RWPE1 (cell line): ENCODE measurements at places on chromosomes 16 and 17.

GRCh38 chr17:77281122-77281903, 140.5 kb downstream of the SEC14L1 start:
- DNase-seq = peak; percentile 89

GRCh38 chr17:8941520-8941919, 24.0 kb downstream of the PIK3R5 start:
- no peak for DNase-seq

- no peak for DNase-seq
Observed at GRCh38 chr17:2212400-2212981, 91.1 kb downstream of the SMG6 start.

- DNase-seq = no peak
Observed at GRCh38 chr16:78147911-78148401, 48.5 kb downstream of the WWOX start.

GRCh38 chr16:28482026-28482425, 9.8 kb downstream of the CLN3 start:
- DNase-seq = no peak

DNA sequence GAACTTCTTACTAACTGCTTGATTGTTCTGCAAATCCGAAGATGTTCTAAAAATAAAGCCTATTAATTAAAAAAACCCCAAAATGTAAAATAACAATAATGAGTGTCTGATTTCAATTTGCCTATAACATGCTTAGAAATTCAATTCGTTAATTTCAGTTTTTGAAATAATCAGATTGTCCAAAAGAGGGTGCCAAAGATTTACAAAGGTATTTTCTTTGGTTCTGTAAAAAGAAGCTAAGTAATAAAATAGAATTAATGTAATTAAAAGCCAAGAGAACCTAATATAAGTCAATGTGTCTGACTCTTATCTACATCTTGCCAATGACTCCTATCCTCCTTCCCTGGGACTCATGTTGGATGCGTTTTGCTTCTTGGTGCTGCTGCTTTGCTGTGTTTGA, 75.0 kb upstream of the CPHXL start:
- DNase-seq = no peak

DNA sequence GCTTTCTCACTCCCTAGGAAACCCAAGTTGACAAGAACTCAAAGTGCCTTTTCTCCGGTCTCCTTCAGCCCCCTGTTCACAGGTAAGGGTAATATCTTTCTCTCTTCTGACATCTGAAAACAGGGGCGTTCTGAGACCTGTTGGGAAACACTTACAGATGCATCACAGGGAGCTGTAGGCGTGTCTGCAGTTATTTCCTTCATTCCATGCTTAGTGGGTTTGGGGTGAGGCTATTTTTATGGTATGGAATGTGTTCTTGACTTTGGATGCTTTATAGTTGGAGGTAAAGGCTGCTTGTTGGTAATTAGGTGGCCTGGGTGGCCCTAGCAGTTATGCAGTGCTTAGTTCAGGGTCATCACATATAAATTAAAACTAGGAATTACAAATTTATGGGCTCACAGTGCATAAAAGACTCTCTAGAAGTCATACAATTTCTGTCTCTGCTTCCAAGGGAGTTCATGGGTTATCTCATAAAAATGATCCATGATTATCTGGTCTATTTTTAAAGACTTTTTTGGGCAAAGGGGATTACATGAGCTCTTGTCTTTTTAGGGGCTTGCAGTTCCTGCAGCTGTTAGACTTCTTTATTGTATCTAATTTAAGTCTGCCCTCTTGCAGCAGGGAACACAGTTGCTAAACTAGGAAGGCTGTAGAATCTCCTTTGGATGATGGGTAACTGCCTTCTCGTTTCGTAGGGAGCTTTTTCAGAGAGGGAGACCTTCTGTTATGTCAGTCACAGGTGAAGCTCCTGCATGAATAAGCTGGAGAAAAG, 10.2 kb downstream of the SOCS7 start:
- peak; percentile 72 for DNase-seq

DNA sequence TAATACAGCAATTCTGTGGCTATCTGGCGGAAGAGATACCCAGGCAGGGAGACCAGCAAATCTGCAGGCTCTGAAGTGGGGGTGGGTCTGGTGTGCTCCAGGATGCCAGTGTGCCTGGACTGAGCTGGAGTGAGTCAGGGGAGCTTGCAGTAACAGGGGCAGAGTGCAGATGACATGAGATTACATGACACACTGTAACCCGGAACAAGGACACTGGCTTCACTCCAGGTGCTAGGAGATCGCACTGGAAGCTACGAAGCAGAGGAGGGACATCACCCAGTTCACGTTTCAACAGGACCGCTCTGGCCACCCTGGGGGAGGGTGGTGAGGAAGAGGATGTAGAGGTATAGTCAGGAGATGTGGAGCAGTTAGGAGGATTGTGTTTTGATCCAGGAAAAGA, 475.6 kb downstream of the CDH13 start:
- no peak for DNase-seq

DNA sequence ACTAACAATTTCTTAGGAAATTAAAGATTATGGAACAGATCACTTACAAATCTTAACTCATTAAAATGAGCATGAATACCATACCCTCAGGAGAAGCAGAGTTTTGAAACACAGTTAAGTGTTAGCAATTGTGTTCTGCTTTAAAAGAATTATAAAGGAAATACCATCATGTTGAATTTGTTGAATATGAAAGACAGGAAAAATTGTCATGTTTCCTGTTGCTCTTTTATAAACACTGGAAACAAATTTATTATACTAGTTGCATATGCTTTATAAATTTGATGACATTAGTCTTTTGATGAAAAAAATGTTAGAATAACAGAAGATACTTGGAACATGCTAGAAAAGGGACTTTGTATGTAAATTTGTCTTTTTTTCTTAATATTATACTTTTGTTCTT, 59.7 kb downstream of the VMP1 start:
- no peak for DNase-seq

DNA sequence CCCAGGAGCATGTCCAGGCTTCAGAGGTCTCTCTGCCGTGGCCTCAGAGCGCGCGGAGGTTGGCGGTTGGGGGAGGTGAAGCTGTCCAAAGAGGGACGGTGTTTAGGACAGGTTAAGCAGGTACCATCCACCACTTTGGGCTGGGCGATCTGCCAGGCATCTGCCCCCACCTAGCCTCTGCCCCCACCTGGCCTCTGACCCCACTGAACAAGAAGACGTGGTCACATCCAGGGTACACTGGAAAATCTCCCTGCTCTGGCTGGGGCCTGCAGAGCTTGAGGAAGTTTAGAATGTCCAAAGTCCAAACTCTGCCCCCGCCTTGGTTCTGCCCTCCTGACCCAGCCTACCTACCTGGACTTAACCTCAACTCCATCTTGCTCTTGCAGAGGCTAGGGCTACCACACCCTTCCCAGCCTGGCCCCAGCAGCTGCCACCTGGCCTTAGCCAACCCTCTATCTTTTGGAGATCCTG, 1.6 kb downstream of the ITGA3 start:
- DNase-seq = no peak

DNA sequence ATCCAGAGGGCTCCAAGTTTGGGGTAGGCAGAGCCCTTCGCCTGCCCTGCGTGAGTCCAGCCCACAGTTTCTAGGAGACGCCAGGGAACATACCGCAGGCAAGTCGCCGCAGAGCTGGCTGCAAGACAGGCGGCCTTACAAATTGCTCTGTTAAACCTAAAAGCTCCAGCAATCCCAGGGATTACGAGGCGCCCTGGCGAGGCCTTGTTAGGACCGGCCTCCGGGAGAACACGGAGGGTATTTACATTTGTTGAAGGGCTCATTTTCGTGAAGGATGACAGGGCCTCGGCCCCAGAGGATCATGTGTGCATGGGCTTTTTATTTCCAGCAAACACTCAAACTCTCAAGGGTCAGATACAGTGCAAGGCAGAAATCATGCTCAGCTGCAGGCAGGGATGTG, 77.6 kb upstream of the FOXF1 start:
- no peak for DNase-seq

DNA sequence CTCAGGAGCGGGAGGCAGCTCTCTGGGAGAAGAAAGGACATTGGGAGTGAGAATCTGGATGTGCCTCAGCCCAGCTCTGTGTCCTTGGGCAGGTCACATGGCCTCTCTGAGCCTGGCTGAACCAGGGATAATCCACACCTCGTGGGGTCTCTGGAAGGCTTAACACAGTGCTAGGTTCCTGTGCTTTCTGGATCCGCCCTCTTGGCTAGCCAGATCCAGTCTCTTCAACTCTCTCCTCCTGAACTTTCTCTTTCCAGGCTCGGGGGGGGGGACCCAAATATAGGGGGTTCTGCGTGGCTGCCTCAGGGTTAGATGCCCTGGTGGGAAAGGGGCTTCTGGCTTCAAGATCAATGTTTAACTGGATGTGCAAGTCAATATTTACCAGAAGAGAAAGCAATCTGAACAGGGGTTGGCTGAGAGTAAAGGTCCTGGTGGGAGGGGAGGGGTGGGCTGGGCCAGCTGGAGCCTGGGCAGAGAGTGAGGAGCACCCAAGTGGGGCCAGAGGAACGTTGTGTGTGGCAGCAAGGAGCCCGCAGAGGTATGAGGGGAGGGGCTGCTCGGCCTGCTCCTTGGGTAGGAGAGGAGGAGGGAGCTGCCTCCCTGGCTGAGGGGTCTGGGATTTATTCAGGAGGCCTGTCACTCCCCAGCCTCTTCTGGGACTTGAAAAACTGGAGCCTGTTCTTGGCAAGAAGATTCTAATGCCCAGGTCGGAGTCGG, at the start of gene SERPINF2:
TSS of gene SERPINF2 (plus strand) at position 501 of the 717 bp plus-strand sequence. CDS start 2,125 bp downstream, outside the sequence.
- DNase-seq = no peak

DNA sequence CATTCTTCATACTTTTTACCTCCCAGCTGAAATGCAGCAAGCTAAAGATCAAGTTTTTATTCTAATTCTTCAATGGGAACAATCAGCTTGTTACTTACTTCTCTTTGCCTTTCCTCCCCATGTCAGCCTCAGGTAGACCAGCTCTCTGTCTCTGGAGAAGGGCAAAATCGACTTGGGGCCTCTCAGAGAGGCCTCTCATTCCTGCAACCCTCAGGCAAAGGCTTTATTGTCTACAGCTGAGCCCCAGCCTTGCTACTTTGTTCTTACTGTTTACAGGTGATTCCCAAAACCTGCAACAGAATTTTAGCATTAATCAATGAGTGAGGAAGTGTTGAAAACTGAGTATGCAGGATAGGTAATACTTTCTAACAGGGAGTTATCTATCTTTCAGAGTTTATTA, 148.6 kb downstream of the KIF2B start:
- no peak for DNase-seq

DNA sequence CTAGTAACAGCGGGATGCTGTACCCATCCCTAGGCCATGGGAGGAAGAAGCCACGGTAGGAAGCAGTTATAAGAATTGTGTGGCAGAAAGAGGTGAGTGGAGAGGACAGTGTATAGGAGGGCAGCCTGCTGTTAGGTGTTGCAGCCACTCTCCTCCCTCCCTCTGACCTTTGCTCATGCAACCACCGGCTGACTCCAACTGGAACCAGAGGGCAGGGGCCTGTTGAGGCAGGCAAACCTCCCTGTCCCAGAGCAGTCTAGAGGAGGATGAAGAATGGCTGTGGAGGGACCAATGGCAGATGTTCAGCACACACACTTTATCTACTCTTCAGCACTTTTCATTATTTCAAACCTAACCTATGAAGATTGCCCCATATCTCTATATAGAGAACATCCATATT, 2.2 kb downstream of the TXNL4B start:
- DNase-seq = no peak

GRCh38 chr17:39867880-39868553, at the start of gene ZPBP2:
ZPBP2 (plus strand) TSS chr17:39868202; CDS start chr17:39868355, 153 bp downstream.
- no peak for DNase-seq

DNA sequence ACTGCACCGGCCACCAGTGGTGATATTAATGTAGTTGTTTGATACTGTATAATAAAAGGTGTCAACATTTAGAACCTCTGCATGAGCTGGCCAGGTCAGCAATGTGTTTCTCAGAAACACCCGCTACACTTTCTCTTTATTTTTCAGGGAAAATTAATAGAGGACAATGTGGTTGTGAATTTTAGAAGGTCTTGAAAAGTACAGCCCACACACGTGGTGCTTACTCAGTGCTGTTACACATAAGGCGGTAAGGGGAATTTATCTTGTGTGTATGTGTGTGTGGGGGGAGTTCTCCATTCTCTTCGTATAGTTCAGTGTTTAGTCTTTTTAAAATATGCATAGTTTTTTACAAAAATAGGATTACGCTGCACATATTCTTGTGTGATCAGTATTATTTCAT, 4.4 kb upstream of the ZFP1 start:
- DNase-seq = no peak

DNA sequence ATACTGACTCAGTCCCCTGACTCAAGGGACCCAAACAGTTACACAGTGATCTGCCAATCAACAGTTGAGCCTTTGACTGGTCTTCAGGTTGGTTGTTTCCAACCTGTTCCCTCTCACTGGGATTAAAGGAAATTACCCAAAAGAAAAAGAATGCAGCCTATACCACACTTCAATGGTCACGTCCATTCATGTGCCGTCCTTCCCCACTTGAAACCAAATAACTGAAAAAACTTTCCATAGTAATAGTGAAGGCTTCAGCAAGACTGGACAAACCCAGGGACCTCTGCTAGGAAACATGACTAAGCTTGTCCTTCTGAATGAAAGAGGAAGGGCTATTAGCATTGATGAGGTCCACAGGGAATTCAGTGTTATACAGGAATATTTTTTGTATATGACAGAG, 30.6 kb downstream of the MRPS23 start:
- DNase-seq = peak; percentile 24

DNA sequence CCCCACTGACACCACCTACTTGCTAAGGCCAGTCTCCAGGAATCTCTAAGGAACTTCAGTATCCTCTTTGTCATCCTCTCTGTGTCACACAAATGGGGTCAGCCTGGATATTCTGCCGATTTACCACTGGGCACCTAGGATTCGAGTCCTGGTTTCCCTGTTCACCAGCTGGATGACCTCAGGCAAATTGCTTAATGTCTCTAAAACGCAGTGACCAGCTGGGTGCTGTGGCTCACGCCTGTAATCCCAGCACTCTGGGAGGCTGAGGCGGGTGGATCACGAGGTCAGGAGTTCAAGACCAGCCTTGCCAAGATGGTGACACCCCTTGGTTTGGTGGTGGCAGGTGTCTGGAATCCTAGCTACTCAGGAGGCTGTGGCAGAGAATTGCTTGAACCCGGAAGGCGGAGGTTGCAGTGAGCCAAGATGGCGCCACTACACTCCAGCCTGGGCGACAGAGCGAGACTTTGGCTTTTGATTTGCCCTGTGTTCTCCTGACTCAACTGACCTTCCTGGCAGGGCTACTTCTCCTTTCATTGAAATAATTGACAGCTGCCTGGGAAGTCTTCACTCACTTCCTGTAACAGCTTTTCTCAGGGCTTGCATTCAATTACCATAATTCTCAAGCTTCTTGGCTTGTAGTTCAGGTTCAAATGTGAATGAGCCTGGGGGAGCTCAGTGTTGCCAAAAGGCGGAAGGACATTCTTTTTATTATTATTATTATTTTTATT, 15.4 kb downstream of the SYCE1L start:
- DNase-seq = no peak

DNA sequence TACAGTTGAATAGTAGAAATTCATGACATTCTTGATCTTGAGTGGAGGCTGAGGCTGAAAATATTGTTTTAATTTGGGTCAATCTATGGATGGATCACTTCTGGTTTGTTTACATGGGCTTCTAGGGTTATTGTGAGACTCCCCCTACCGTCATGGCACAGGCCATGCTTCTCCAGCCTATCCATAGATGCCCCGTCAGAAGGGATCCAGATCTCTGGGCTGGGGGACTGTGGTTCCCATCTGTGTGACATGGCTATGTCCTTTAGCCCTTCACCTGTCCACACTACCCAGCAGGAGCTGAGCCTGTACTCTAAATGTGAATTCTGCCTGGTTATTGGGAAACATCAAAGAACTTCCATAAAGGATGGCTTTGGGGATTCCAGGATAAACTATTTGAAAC, 160.4 kb downstream of the ABCC12 start:
- no peak for DNase-seq
